ENCODE measurements at places on chromosomes 1 and 21. TPM values are rescaled to one million over a fixed set of nuclear protein-coding genes. Genes with fewer than 3 reads are reported as not detected.

- H3K4me1 ChIP-seq = peaks cover 3% of the 10 kb centered on the region
- no peak overlapping the region for H3K27ac ChIP-seq
- DNase-seq = peak; percentile 74
- no peaks in the 10 kb centered on the region for H3K36me3 ChIP-seq
Observed at GRCh38 chr1:151819976-151820623, 11.5 kb downstream of the RORC start.

FCRL5 gene
- under 0.01 TPM for total RNA-seq

USP33 gene
- total RNA-seq = 81.7 TPM

SNX27 gene
- 38.4 TPM for total RNA-seq

TNFRSF8 gene
- total RNA-seq = 0.34 TPM

NBPF9 gene
- 8.4 TPM for total RNA-seq
